Right ventricle myocardium superior (tissue), 1 donor: ENCODE measurements at places on chromosomes 6 and 20. TPM values are rescaled to one million over a fixed set of nuclear protein-coding genes. Genes with fewer than 3 reads are reported as not detected.

Gene COL12A1
- 10.7 TPM for total RNA-seq

Gene HLA-DQB2
- 1.7 TPM for total RNA-seq

GRCh38 chr6:161143663-161144430 is 130.0 kb downstream of the AGPAT4 start:
- DNase-seq: no peak

DNA sequence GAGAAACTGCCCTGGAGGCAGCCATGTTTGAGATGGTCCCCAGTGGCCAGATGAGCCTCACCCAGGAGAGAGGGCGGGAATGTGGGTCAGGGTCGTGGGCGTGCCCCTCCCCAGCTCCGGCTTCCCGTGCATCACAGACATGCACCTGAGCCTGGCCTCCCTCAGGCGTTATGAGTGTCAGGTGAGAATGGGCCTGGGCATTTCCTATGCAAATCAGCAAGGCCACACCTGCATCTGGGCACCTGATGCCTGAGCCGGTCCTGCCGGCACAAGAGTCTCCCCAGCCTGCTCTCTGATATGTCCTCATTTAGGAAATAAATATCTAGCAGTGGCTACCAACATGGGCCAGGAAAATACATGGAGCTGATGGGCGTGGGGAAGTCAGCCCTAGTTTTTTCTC is 82.4 kb downstream of the RAMACL start:
- no peak for DNase-seq

DNA sequence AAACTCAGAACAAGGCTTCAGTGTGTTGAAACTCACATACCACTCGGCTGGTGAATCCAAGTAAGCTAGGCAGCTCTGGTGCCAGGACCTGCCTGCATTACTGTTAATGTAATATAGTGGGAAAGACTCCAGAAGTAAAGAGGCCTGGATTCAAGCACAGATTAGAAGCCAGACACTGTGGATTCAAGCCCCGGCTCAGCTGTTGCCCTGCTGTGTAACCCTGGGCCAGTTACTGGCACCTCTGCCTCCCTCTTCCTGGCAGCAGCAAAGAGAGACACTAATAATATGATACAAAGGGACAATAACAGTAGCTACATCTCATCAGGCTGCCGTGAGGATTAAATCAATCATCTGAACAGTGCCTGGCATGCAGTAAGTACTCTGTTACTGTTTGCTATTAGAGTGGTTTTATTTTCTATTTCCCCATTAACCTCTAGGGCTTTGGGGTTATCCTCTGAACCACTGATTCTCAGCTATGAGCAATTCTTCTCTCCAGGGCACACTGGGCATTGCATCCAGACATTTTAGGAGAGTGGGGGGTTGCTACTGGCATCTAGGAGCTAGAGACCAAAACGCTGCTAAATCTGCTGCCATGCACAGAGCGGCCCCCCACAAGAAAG is 92.9 kb downstream of the ZMYND8 start:
- DNase-seq: no peak

GRCh38 chr20:3685341-3685740 is 3.5 kb upstream of the ADAM33 start:
- no peak for DNase-seq

Gene MCM9
- 4.8 TPM for total RNA-seq

GRCh38 chr20:37596890-37597536 is 69.3 kb upstream of the BLCAP start:
- DNase-seq: no peak

DNA sequence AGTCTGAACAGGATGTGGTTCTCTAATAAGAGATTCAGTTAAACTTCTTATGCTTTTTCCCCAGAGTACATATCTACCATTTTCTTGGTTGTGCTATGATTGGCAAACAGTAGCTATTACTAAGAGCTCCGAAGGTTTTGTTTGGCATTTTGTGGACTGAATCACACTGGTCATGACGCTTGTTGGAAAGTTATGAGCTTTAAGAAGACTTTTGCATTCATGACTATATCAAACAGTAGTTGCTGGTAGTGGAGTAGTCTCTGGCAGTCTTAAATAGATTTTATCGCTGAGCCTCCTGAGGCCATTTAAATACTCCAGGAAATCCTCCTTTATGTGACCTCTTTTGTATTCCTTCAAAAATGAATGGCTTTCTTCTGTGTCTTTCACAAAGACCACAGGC is 40.8 kb downstream of the CCDC170 start:
- DNase-seq: no peak

DNA sequence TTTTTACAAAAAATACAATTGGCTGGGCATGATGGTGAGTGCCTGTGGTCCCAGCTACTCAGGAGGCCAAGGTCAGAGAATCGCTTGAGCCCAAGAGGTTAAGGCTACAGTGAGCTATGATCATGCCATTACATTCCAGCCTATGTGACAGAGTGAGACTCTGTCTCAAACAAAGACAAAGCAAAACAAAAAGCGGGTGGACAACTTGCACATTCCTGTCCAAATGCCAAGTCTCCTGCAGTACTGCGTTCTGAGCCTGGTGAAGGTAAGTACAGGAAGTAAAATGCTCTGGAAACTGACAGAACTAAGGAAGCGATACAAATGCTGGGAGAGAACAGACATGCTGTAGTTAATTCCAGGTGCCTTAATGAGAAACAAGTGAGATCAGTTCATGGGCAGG is 20.4 kb upstream of the TMEM242 start:
- DNase-seq: no peak

- no peak for DNase-seq
Measured at GRCh38 chr6:144785056-144785455, 499.9 kb downstream of the UTRN start.

Gene DDX43
- total RNA-seq: 0.62 TPM

- DNase-seq: no peak
Measured at GRCh38 chr6:1593958-1594314, 15.8 kb upstream of the FOXC1 start.

GRCh38 chr6:113847447-113847846 is 9.7 kb upstream of the MARCKS start:
- no peak for DNase-seq

DNA sequence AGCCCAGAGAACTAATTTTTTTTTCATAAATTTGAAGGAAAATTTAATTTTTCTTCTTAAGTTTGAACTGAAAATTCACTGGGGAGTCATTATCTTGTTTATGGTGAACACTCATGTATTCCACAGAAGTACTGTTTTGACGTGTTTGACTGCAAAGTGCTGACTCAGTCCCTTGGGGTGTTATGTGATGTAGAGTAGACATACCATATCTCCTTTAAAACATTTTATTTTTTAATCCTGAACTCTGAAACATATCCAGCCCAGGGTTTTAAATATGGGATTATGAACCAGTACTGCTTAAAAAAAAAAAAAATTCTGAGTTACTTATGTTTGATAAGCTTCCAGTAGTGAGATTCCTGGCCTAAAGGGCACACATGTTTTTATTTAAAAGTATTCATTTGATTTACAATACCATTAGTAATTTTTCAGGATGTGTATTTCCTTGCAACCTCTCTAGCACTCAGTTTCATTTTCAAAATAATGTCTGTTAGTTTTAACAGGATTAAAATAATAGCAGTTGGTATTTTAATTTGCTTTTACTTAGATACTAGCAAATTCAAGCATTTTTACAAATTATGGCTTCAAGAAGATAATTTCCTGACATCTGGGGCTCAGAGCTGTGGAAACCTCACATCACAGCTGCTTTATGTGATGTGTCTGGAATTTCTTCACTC is 81.7 kb upstream of the PDE10A start:
- no peak for DNase-seq

- no peak for DNase-seq
Measured at GRCh38 chr6:89611666-89612065, 26.9 kb downstream of the LYRM2 start.

DNA sequence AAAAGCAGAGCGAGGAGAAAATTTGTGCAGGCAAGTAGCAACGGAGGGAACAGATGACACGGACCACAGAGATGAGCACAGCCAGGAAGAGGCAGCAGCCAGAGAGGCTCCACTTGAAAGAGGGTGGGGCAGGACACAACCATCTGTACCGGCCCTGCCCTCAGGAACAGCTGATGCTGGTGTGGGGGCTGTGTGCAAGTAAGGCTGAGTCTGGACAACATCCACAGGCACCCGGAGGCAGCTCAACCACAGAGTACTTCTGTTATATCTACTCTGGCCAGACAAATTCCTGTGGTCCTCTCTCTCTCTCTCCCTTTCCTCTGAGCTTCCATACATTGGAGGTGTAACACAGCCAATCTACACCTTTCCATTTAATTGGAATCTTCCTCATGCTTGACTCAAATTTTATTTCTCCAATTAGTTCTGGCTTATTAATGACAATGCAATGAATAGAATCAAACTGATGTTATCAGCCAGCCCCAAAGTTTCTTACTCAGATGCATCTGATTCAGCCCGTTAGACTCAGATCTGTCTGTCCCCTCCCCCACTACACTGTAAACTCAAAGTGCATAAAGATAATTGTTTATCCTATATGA is 24.9 kb downstream of the KIF13A start:
- peak; percentile 85 for DNase-seq

DNA sequence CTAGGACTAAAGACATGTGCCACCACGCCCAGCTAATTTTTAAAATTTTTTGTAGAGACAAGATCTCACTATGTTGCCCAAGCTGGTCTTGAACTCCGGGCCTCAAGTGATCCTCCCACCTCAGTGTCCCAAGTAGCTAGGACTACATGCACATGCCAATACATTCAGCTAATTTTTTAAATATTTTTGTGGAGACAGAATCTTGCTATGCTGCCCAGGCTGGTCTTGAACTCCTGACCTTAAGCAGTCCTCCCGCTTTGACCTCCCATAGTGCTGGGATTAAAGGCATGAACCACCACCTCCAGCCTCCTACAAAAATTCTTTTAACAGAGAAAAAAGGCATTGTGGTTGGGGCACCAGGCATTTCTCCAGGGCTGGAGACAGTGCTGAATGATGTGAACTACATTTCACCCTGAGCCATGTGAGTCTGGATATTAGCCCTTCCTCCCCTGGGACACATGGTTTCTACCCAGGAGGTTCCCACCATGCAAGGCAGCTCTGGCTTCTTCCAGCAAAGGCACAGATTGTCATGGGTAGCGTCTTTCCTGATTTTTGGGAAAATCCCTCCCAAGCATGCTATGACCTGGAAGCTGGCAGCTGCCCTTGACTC is 36.3 kb upstream of the CMTR1 start:
- DNase-seq: no peak

- no peak for DNase-seq
Measured at GRCh38 chr6:47239546-47239945, 70.2 kb downstream of the TNFRSF21 start.

Gene SLC2A10
- 2.6 TPM for total RNA-seq

Gene SLC12A5
- not detected for total RNA-seq

- DNase-seq: no peak
Measured at GRCh38 chr20:8621001-8621400, 447.9 kb upstream of the PLCB4 start.

DNA sequence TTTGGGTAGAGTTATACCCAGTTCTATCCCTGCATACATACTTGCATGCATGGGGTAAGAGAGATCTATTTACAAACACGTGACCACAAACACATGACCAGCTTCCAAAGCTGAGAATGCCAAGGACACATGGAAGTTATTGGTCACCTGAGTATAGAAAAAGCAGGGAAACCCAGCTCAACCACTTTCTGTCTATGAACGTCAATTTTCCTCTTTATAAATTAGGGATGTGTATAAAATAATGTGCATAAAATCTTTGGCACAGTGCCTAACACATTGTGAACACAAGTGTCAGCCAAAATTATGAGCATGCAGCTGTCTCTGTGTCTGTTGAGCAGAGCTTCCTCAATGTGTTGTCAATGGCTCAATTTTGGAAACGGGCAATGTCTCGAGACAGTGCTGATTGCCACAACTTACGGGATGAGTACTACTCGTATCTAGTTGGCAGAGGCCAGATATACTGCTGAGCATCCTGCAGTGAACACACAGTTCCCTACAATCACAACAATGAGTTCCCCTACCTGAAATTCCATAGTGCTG is 44.9 kb downstream of the TPD52L1 start:
- no peak for DNase-seq

- DNase-seq: peak; percentile 68
Measured at GRCh38 chr20:50572938-50573777, 63.0 kb downstream of the PTPN1 start.

- DNase-seq: peak; percentile 76
Measured at GRCh38 chr20:44187054-44187771, at the start of gene JPH2. Gene JPH2 (minus strand): TSS chr20:44187188. CDS start chr20:44186705, 483 bp downstream.

Gene POM121L2
- not detected for total RNA-seq

DNA sequence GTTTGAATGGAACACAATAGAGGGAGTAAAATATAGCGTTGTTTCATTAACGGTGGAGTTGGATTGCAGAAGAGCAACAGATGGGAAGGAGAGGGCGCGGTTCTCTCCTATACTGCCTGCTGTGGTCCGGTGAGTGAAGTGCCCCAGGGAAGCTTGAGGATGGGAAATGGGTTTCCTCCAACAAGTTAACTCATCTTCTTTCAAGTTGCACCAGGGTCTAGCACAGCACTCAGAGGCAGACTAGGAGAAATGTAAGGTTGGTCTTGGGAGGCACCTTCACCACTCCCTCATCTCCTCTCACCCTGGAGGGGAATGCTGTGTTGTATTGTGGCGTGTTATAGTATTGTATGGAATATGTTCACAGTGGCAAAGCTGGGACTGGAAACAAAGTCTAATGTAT is 96.9 kb upstream of the SLC24A3 start:
- no peak for DNase-seq

Gene IMPG1
- not detected for total RNA-seq

Gene WFDC2
- total RNA-seq: 1.0 TPM

DNA sequence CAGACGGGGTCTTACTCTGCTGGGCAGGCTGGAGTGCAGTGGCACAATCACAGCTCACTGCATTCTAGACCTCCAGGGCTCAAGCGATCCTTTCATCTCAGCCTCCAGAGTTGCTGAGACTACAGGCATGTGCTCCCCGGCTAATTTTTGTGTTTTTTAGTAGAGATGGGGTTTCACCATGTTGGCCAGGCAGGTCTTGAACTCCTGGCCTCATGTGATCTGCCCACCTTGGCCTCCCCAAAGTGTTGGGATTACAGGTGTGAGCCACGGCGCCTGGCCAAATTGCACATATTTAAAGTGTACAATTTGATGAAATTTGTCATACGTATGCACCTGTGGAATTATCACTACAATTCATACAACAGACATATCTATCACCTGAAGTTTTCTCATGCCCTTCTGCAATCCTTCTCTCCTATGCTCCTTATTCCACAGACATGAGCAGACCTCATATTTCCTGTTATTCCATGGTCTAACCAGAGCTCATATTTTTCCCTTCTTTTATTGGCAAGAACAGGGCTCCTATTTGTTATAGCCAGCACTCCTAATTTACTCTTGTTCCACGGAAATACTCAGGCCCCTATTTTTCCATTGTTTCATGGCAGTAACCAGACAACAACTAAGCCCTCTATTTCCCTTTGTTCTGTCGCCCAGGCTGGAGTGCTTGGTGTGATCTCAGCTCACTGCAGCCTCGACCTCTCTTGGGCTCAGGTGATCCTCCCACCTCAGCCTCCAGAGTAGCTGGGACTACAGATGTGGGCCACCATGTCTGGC is 2.2 kb upstream of the CSTL1 start:
- DNase-seq: no peak

Gene LY6G5C
- 1.3 TPM for total RNA-seq
